ENCODE measurements at places on chromosomes 2 and 18.

DNA sequence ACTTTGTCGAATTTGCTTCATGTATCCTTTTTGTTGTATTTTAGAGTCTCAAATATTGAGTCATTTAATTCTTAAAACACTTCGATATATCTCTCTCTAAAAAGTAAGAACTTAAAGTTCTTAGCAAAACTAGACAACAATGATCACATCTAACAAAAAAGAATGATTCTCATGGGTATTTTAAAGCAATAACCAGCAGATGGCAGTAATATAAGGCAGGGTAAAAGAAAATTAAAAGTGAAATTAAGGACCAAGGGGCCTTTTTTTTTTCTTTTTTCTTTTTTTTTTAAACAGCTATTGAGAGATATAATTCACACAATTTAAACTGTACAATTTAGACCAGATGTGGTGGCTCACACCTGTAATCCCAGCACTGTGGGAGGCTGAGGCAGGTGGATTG, 9.9 kb upstream of the AOX1 start:
- no peaks in the 10 kb centered on the region for H3K27me3 ChIP-seq
- no peak for DNase-seq
- no peaks in the 10 kb centered on the region for H3K4me1 ChIP-seq
- peaks cover 29% of the 10 kb centered on the region for H3K36me3 ChIP-seq

GRCh38 chr2:122755281-122755780, 999.9 kb downstream of the TSN start:
- H3K36me3 ChIP-seq, result no peaks in the 10 kb centered on the region
- H3K4me1 ChIP-seq, result no peaks in the 10 kb centered on the region
- no peaks in the 10 kb centered on the region for H3K27me3 ChIP-seq
- no peak for DNase-seq
- no peak overlapping the region for H3K27ac ChIP-seq

GRCh38 chr2:224976629-224977525, 65.4 kb downstream of the DOCK10 start:
- H3K4me3 ChIP-seq, result peak overlapping the region; percentile 88
- H3K4me1 ChIP-seq, result peaks cover 90% of the 10 kb centered on the region
- DNase-seq, result peak; percentile 35

- DNase-seq, result no peak
- H3K4me1 ChIP-seq, result no peaks in the 10 kb centered on the region
- H3K27me3 ChIP-seq, result peaks cover 3% of the 10 kb centered on the region
- no peaks in the 10 kb centered on the region for H3K36me3 ChIP-seq
- no peak overlapping the region for H3K27ac ChIP-seq
- H3K4me3 ChIP-seq, result no peak overlapping the region
Measured at GRCh38 chr2:2294183-2294690, 36.8 kb downstream of the MYT1L start.

DNA sequence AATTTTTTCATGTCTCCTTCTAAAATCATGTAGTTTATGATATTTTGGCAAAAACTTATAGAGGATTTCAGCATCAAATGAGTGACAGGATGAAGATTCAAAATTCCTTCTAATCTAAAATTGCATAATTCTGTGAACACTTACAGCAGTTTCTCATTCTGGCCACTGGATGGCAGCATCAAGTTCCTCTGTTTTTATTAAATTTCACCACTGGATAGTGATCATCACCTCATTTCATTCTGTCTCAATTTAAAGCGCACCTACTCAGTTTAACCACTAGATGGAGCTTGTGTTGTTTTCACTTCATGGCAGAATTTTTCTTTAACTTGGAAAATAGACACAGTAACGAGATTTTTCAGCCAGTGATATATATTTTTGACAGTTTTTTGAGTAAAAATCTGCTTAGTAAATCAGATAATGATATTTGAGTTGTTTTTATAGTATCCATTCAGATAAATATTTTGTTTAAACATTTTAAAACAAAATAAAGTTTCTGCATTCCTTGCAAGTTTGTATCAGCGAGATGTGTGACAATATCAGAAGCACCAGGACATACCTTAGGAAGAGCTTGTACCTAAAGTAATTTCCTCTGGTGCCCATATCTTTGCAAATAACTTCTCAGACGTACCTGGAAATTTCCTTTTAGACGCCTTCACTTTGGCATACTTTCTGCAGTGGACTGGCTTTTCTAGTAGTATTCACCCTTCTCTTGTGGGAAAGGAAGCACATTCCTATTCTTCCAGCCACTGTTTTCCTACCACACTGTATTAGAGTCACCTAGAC, 94.7 kb upstream of the ARHGAP15 start:
- no peaks in the 10 kb centered on the region for H3K36me3 ChIP-seq
- H3K4me3 ChIP-seq, result no peak overlapping the region
- H3K27ac ChIP-seq, result no peak overlapping the region
- no peaks in the 10 kb centered on the region for H3K27me3 ChIP-seq
- peak; percentile 72 for DNase-seq

DNA sequence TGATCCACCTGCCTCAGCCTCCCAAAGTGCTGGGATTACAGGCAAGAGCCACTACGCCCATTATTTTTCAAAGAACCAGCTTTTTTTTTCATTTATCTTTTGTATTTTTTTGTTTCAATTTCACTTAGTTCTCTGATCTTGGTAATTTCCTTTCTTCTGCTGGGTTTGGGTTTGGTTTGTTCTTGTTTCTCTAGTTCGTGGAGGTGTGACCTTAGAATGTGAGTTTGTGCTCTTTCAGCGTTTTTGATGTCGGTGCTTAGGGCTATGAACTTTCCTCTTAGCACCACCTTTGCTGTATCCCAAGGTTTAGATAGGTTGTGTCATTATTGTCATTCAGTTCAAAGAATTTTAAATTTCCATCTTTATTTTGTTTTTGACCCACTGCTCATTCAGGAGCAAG, 86.7 kb upstream of the MSTN start:
- no peaks in the 10 kb centered on the region for H3K27me3 ChIP-seq
- H3K36me3 ChIP-seq, result no peaks in the 10 kb centered on the region
- no peak for DNase-seq
- H3K4me1 ChIP-seq, result no peaks in the 10 kb centered on the region
- H3K27ac ChIP-seq, result no peak overlapping the region

GRCh38 chr2:185921048-185921756, 182.6 kb downstream of the FSIP2 start:
- H3K27ac ChIP-seq, result no peak overlapping the region
- H3K4me1 ChIP-seq, result no peaks in the 10 kb centered on the region

- DNase-seq, result no peak
- H3K27me3 ChIP-seq, result no peaks in the 10 kb centered on the region
- H3K36me3 ChIP-seq, result no peaks in the 10 kb centered on the region
- no peak overlapping the region for H3K27ac ChIP-seq
- no peak overlapping the region for H3K4me3 ChIP-seq
Measured at GRCh38 chr18:37712776-37713175, 147.2 kb upstream of the CELF4 start.

DNA sequence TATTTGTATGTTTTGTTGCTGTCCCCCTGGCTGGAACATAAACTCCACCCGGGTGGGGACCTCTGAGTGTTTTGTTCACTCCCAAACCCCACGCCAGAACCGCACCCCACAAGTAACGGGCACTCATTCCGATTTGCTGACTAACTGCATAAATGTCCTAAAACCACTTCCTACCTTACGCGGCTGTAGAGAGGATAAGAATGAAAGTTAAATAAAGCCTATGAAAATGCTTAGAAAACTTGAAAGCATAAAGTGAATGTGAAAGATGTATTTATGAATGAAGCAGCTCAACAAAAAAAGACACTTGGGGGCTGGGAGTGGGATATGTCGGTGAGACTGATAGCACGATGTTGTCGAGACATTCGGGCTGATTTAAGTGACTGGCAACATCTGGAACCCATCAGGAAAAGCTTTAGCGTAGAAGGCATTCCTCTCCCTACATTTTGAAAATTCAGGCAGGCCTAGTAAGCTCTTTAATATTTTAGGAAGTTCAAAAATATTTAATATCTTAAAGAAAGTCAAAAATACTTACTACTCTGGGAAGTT, 206.7 kb downstream of the SH3RF3 start:
- H3K36me3 ChIP-seq, result peaks cover 4% of the 10 kb centered on the region
- H3K4me1 ChIP-seq, result peaks cover 45% of the 10 kb centered on the region
- H3K4me3 ChIP-seq, result peak overlapping the region; percentile 65
- no peaks in the 10 kb centered on the region for H3K27me3 ChIP-seq
- peak overlapping the region; percentile 6 for H3K27ac ChIP-seq

DNA sequence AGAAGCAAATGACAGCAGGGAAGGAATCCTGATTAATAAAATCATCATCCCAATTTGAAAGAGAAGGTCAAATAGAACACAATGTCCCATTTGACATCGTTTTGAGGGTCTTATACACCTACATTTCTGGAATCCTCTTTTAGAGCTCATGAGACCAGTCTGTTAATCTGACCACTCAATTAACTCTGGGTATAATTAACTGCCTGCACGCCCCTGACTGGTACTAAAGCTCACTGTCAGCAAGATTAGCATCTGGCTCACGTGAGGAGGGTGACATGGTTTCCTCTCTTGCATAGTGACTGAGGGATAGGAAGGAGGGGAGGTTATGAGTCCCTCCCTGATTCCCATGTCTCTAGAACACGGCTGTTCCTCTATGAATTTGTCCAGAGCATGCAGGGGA, 124.3 kb downstream of the ICOS start:
- H3K36me3 ChIP-seq, result no peaks in the 10 kb centered on the region
- H3K4me1 ChIP-seq, result no peaks in the 10 kb centered on the region
- H3K27ac ChIP-seq, result no peak overlapping the region
- H3K4me3 ChIP-seq, result no peak overlapping the region
- H3K27me3 ChIP-seq, result peaks cover 2% of the 10 kb centered on the region
- no peak for DNase-seq

DNA sequence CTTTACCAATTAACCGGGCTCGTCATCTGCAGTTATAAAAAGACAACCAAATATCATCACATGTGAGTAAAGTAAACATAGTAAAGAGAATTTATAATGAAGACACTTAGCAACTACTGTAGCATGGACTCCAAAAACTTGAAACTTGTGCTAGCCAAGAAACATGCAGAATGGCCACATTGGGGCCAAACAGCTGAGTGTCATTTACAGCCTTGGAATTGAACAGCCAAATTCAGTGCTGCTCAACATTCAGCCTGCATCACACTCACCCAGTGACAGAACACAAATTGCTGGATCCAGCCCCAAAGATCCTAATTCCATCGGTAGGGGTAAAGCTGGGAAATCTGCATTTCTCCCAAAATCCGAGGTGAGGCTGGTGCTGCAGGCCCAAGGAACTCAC, 224.8 kb upstream of the GYPC start:
- no peaks in the 10 kb centered on the region for H3K4me1 ChIP-seq
- H3K27ac ChIP-seq, result no peak overlapping the region
- DNase-seq, result no peak
- peaks cover 1% of the 10 kb centered on the region for H3K27me3 ChIP-seq
- H3K36me3 ChIP-seq, result no peaks in the 10 kb centered on the region
- no peak overlapping the region for H3K4me3 ChIP-seq

GRCh38 chr2:2251255-2251654, 79.8 kb downstream of the MYT1L start:
- no peak for DNase-seq
- H3K36me3 ChIP-seq, result no peaks in the 10 kb centered on the region
- no peak overlapping the region for H3K4me3 ChIP-seq
- H3K27ac ChIP-seq, result no peak overlapping the region
- H3K27me3 ChIP-seq, result peaks cover 13% of the 10 kb centered on the region

GRCh38 chr18:63160172-63160995, 159.2 kb downstream of the BCL2 start:
- H3K4me1 ChIP-seq, result peaks cover 87% of the 10 kb centered on the region
- H3K36me3 ChIP-seq, result peaks cover 13% of the 10 kb centered on the region
- H3K27me3 ChIP-seq, result peaks cover 11% of the 10 kb centered on the region
- no peak for DNase-seq

- peaks cover 3% of the 10 kb centered on the region for H3K4me1 ChIP-seq
- no peak overlapping the region for H3K4me3 ChIP-seq
- no peak for DNase-seq
- peaks cover 28% of the 10 kb centered on the region for H3K36me3 ChIP-seq
- H3K27me3 ChIP-seq, result peaks cover 2% of the 10 kb centered on the region
Measured at GRCh38 chr18:13019301-13019700, 28.1 kb downstream of the CEP192 start.

Measured in immature natural killer cell (primary cell).